Tongue (tissue), 3 donors: ENCODE measurements at places on chromosomes 5 and 9.

DNA sequence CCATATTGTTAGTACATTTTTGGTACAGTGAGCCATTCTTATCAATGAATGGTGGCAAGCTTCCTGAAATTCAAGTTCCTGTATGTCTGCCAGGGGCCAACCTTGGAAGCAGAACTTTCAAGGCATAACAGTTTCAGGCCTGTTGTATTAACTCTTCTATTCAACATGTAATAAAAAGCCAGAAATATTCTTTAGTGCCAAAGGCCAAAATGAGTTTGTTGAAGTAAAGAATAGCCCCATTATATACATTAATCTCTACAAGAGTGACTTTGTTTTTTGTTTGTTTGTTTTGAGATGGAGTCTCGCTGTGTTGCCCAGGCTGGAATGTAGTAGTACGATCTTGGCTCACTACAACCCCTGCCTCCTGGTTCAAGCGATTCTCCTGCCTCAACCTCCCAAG lies 321.3 kb downstream of the KDM4C start:
- DNase-seq: no peak

DNA sequence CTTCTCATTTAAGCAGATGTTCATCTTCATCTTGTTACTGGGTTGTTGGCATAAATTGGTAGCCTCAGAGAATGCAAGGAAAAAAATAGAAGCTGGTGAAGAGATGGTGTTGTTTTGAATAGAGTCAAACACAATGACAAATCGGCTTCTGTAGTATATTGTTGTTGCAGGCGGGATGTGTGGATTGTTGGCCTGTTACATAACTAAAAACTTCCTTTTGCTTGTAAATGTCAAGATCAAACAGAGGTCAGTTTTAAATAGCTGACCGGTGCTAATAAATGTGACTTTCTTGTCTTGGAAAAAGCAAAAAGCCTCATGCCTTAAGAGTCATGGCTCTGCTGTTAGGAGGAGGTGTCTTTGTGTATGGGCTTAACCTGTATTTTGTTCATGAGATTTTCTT lies 59.2 kb downstream of the CCDC192 start:
- DNase-seq: no peak

GRCh38 chr5:103119070-103119764 lies 721 bp downstream of the GIN1 start:
- no peak for DNase-seq

GRCh38 chr5:23820765-23821471 lies 313.5 kb downstream of the PRDM9 start:
- peak; percentile 25 for DNase-seq

- no peak for DNase-seq
Observed at GRCh38 chr9:880725-881124, 39.2 kb downstream of the DMRT1 start.

DNA sequence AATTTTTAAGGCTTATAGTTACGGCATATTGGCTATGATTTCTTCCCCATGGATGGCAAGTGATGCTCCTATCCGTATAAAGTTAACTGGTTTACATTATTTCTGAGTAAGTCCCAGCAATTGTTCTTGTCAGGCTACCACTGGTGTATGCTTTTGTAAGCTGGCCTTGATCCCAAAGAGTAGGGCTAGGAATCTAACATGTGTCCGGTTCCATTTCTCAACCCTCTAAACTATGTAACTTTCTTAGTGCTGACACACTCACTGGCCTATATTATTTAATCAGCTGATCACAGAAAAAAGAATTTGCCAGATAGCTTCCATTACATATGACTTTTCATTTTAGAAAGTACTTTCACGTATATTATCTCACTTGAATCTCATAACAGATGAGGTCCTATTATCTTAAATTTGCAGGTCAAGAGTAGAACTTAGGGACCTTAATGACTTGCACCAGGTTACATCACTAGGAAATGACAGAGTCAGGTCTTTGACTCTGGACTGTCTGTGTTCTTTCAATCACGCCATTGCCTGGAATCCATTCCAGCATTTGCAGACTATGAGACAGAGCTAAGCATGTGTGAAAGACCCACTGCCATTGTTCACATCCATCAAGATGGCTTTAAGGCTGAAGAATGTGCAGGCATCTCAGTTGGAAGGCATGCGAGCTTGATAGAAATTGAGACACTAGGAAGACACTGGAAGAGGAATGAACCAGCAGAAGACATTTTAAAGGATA lies 362.9 kb downstream of the ARRDC3 start:
- no peak for DNase-seq

DNA sequence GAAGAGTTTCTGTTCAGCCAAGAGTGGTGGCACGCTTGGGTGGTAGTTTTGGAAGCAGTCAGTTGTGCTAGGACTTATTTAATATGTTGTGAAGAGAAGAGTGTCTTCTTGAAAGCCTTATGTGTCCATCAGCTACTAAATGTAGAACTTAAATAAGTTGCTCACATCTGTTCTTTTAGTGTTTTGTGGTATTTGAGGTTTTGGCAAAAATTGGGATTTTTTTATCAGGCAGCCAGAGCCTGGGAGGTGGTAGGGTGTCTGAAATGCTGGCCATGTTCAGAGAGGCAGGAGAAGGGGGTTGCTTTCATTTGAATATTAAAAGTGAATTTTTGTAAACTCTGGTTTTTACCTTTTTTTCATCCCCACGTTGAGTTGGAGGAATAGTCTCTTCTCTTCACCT lies 24.2 kb upstream of the ZBTB34 start:
- DNase-seq: no peak

- no peak for DNase-seq
Observed at GRCh38 chr9:124557895-124558294, 50.7 kb upstream of the NR5A1 start.
